Kidney epithelial cell (primary cell): ENCODE measurements at places on chromosomes 13 and 19. TPM values are rescaled to one million over a fixed set of nuclear protein-coding genes. Genes with fewer than 3 reads are reported as not detected.
A peak's percentile ranks its signal among the peaks of the same experiment; 100 is the strongest.

GRCh38 chr13:113848020-113848419 is 15.9 kb downstream of the GAS6 start:
- DNase-seq = no peak

DNA sequence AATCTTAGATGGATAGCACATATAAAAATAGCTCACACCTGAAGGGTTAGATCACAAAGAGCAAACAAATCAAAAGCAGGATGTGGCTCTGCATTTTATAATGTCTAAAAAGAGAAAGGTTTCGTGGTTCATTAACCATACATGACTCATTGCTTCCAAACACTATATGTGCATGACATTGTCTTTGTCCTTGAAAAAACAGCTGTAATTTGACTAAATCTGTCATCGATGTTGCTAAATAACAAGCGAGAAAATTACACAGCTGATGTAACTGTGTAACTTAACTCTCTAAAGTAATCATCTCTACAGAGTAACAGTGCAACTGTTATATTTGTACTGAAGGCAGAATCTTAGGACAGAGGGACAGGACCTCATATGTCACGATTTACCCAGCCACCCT is 383.1 kb upstream of the GPC6 start:
- peak; percentile 86 for DNase-seq

GRCh38 chr13:50208826-50209335 is 193.6 kb downstream of the KCNRG start:
- DNase-seq = peak; percentile 54

- DNase-seq = no peak
These were observed 83.8 kb downstream of the UQCRFS1 start for GRCh38 chr19:29129148-29129547.

Gene CACNG8
- total RNA-seq = under 0.01 TPM in 1 of 2 replicates, not detected in the other
